LHCN-M2 (cell line): ENCODE measurements at places on chromosomes 7 and 10.

GRCh38 chr10:91759581-91759986 is 38.6 kb upstream of the TNKS2 start:
- DNase-seq = peak; percentile 56

DNA sequence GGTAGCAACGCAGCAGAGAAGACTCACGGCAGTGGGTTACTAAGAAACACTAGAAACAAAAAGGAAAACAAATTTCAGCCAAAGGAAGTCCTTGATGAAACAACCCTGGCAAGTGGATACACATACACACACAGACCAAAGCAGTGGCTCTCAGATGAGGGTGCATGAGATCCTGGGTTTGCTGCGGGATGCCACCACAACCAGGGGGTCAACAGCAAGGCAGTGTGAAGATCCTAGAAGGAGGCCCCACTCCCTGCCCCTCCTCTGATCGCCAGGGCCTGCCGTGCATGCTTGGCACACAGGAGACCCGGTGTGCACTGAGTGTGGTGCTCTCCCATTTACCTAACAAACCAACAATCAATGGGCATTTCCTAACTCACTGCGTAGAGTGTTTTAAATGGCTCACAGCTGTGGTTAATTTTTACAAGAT is 252.3 kb upstream of the KLF14 start:
- no peak for DNase-seq

GRCh38 chr7:98643236-98643985 is 26.3 kb downstream of the NPTX2 start:
- peak; percentile 48 for DNase-seq

GRCh38 chr10:68096913-68097516 is 12.3 kb upstream of the MYPN start:
- peak; percentile 89 for DNase-seq

- peak; percentile 52 for DNase-seq
Measured at GRCh38 chr10:13349463-13350274, 1.6 kb upstream of the SEPHS1 start.

- DNase-seq = peak; percentile 71
Measured at GRCh38 chr10:103854686-103855391, 537 bp downstream of the SH3PXD2A start.

DNA sequence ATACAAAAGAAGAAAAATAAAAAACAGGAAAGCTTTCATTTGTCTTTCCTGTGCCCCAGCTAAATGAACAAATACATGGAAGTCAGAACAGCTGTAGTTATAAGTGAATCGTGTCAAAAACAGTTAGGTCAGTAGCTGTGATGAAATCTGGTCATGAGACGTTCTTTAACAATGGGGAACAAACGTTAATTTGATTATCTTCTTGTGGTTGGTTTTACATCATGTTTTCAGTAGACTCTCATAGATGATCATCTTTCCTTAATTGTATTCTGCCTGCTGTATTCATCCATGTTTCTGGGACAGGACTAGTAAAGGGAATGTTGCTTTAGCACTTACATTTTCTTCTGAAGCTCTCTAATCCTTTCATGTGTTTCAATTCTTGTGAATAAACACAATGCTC is 97.0 kb downstream of the PCLO start:
- DNase-seq = no peak

- DNase-seq = peak; percentile 85
Measured at GRCh38 chr10:5071411-5072198, 22.6 kb upstream of the AKR1C3 start.

DNA sequence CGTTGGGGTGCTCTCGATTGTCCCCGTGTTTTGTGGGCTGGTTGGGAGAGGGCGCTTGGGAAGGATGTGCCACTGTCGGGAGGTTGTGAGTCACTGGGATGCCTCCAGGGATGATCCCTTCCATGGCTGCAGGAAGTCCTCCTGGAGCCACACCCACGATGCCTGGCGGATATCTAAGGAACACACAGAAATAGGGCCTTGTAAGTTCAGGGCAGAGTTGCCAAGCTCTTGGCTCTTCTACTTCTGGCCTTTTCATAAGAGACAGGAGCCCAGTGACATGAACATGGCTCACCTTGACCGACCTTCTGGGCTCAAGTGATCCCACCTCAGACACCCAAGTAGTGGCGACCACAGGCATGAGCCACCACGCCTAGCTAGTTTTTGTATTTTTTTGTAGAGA is 47.6 kb downstream of the ZRANB1 start:
- DNase-seq = peak; percentile 22

DNA sequence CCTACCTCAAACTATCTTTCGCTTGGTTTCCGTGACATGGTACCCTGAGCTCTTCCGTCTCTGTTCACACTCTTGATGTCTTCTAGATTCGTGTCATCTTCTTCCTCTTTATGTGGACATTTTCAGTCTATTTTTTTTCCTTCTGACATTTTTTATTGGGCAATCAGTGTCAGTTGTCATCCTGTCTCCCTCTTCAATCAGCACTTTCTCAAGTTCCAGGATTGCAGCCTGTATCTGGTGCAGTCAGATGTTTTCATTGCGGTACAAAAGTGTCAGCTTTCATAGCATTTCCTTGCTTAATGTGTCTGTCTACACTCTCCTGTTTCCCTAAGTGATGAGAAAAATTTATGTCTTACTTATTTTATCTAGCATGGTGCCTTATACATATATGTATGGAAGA is 51.1 kb upstream of the ETV1 start:
- DNase-seq = peak; percentile 15

GRCh38 chr10:116241642-116242410 is 31.2 kb downstream of the GFRA1 start:
- no peak for DNase-seq

- no peak for DNase-seq
Measured at GRCh38 chr7:80413383-80413945, 98.4 kb downstream of the GNAT3 start.

DNA sequence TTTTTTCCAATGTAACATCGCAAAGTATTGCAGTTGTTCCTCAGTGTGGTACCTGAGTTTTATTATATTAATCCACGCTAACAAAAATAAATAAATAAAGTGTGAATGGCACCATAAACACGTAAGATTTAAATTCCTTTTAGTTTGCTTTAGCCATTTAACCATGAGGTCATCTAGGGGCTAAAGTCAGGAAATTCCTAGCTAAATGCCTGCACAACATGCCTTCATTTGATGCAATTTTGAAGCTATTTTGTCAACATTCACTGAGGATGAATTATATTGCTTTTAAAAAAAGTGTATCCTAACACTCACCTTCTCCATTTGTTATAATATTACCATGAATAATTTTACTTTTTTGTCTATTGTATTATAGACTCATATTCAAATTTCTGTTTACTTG is 714.4 kb downstream of the GATA3 start:
- DNase-seq = no peak

DNA sequence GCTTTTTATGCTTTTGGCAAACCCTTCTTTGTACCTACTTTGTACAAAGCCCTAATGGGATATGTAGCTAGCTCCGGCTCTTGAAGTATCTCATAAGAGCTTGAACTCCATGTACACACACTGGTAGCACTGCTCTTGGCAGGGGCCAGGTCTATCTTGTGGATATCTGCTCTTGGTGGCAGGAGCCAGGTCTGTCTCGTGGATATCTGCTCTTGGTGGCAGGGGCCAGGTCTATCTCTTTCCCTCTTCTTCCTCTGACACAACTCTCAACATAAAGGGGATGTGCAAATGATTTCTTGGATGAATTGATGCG is 91.9 kb downstream of the WNT2 start:
- DNase-seq = no peak

GRCh38 chr7:134813663-134814396 is 34.4 kb downstream of the CALD1 start:
- peak; percentile 76 for DNase-seq

- DNase-seq = no peak
Measured at GRCh38 chr7:86013662-86014061, 630.0 kb upstream of the GRM3 start.

GRCh38 chr10:65234261-65234660 is 1691.6 kb upstream of the LRRTM3 start:
- DNase-seq = peak; percentile 96

DNA sequence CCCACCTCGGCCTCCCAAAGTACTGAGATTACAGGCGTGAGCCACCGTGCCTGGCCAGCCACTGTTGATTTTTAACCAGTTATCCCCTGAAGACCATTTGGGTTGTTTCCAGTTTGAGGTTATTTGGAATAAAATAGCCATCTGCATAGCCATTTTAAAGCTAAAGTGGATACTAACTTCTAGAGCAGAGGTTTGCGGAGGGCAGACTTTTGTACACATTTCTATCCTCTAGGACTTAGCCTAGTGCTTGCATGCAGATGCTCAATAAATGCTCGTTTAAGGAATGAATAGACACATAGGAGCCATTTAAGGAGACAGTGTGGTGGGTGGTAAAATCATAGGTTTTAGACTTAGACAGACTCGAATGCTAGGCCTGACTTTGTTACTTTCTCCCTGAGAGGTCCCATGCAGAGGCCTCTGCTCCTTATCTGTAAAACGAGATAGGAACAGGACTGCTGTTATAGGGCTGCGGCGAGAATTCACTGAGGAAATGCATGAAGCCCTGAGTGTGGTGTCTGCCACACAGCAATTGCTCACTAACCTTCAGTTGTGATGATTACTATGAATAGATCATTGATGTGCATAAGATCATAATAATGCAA is 75.9 kb downstream of the PFKFB3 start:
- no peak for DNase-seq

DNA sequence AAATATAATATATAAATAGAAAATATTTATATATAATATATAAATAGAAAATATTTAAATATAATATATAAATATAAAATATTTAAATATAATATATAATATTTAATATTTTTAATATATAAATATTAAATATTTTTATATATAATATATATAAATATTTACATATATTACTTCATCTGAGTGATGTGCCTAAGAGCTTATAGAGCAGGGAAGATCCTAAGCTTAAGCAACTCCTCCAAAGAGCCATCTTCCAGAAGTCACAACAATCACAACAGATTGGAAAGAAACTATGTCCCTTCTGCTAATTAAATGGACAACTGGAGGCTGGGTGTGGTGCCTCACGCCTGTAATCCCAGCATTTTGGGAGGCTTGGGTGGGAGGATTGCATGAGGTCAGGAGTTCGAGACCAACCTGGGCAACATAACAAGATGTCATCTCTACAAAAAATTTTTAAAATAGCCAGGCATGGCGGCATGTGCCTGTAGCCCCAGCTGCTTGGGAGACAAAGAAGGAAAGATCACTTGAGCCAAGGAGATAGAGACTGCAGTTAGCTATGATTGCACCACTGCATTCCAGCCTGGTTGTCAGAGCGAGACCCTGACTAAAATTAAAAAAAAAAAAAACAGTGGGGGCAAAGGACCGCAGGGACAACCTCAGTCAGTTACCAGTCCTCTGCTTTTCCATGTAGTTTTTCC is 198.7 kb downstream of the SKIDA1 start:
- no peak for DNase-seq

DNA sequence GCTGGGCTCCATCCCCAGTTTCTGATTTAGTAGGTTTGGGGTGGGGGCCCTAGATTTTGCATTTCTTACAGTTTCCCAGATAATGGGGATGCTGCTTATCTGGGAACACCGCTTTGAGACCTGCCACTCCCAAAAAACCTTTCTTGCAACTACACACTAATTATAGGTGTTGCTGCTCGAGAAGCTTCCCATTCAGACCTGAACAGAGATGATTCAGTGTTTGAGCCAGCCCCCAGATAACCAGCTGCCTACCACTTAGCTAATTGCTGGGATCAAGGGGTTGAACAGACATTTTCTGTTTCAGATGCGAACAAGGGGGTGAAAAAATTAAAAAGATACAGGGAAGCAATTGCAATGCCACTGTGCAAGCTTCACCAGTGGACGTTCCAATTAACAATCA is 448.5 kb downstream of the KCNMA1 start:
- DNase-seq = no peak

DNA sequence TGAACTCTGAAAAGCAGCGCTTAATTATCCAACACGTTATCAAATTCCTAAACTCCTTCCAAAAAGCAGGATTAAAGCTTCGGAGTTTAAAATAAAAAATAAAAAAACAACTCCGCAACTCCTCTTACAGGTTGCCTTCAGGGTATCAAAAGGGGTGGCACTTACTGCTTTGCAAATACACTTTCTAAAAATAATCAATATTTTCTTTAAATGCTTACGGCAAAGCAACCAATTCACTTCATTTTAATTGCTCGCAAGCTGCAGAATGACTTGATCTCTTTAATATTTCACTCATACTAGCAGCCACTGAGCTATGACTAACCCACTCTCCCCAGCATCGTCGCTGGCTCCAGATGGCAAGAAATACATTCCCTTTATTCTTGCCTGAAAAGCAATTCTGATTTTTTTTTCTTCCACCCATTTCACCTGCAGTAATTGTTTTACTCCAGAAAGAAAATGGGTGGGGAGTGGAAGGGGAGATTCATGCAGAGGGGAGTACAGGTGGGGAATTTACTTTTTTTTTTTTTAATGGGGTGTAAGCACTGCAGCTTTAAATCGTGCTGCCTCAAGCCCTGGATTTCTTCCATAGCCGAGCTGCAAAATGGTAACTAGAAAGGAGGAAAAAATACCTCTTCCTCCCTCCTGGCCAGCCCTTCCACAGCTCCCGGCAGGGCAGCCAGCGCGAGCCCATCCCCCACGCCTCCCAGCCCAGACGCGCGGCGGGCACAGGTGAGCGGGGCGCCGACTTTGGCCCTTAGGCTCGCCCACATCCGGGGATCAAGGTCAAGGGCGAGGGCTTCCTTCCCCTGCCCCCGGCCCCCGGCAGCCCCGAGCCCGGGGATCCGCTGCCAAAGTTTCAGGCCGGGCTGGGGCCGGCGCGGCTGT is 54.2 kb upstream of the FHIP2A start:
- DNase-seq = peak; percentile 37

GRCh38 chr7:2012981-2013380 is 219.8 kb downstream of the MAD1L1 start:
- DNase-seq = no peak

- no peak for DNase-seq
Measured at GRCh38 chr7:1530946-1531262, 402 bp downstream of the MAFK start.

DNA sequence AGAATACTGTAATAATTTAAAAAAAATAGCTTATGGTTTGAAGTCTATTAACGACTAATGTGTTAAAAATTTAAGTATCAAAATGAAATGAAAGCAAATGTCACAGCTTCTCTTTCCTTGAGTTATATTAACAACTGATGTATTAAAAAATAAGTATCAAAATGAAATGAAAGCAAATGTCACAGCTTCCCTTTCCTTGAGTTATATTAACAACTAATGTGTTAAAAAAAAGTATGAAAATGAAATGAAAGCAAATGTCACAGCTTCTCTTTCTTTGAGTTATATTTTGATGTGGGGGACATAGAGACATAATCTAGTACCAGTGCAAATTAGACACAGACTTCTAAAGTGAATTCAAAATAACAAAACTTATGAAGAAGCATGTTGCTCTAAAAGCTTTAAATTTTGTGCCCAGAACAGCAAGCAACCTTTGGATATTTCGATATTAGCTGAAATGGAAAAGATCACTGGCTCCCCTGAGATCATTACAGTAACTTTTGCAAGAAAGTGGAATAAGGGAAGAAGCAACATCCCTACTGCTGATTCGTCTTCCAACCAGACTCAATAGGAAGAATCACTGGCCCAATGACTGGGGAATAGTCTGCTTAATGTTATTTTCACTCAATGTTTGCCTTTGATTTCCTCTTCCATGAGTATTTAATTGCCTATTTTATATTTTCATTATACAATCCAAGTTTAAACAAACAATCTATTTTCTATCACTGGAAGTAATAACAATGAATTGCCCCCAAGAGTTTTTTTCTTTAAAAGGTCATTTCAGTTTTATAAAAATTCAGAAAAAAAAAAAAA is 8.0 kb downstream of the SKAP2 start:
- peak; percentile 44 for DNase-seq
